ENCODE measurements at places on chromosomes 2 and 18.

DNA sequence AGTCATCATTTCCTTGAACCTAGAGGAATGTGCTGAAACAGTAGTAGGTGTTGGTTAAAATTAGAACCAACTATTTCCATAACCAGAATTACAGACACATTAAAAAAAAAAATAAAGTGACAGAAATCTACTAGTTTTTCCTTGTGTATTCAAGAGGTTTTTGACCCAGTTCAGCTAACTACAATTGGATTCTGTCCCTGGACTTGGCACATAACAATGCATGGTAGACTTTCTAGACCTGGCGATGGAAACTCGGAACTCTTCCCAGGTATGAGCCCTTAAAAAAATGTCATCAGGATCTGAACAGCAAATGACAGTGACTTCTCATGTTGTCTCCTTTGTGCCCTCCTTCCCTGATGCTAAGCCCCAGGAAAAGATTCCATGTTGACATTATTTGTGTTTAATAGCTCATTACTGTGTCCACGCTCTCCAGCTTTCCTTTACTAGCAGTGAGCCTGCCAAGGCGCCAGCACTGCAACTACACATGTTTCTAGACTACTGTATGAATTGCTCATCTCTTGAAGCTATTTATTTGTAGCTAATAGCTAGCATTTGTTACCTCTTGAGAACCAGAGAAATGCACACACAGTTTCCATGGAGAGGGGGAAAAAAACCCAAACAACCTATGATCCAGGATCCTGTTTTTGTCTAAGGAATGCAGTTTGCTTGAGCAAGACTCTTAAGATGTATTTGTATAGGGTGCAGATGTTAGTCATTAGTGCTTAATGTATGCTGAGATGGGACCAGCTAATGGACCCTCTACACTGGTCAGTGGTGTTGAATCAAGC, 148.5 kb downstream of the FMNL2 start:
- no peak for DNase-seq

- DNase-seq: no peak
These were observed 2.8 kb upstream of the LCLAT1 start for GRCh38 chr2:30444273-30444672.

GRCh38 chr2:7203056-7203467, 285.9 kb downstream of the RNF144A start:
- DNase-seq: peak; percentile 52

DNA sequence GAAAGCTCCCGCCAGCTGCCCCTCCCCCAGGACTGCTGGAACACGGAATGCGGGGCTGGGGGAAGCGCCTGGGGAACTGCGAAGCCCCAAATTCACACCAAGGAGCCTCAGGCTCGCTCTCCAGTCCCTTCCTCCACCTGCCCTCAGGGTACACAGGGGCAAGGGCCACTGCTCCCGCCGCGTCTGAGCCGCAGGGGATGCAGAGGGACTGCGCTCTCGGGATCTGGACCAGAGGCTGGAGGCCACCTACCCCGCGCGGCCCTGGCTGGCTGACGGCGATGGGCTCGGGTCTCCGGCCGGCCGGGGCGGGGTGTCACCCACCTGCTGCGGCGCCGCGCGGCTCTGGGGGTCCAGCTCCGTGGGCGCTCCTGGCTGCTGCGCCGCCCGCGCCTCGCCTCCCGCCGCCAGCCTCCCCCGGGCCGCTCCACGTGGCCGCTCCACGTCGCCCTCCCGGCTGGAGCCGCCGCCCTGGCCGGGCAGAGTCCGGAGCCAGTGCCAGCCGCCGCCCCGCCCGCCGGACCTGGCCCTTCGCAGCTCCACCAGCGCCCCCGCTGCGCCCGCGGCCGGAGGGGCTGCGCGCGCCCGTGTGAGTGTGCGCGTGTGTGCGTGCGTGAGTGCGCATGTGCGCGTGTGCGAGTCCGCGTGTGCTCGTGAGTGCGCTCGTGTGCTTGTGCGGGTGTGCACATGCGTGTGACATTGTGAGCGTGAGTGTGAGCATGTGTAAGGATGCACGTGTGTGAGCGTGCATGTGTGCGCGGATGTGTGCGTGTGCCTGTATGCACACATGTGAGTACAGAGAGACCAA, at the start of gene CGREF1:
Gene CGREF1, minus strand, starts transcription at position 604 of the 805 bp plus-strand sequence. CDS start 14,762 bp downstream, outside the sequence.
- peak; percentile 84 for DNase-seq

All from posterior cingulate gyrus (tissue), 11 donors.